ENCODE measurements at places on chromosomes 3 and 15. TPM values are rescaled to one million over a fixed set of nuclear protein-coding genes. Genes with fewer than 3 reads are reported as not detected.

Gene AQP9
- total RNA-seq: 44.8 TPM

Gene CCDC66
- total RNA-seq: 13.4 TPM

Gene TBC1D23
- 34.4 TPM for total RNA-seq

Gene ACY1
- 40.6 TPM for total RNA-seq

Gene MASP1
- 16.7 TPM for total RNA-seq

Gene GPR149
- total RNA-seq: not detected

Gene CCDC191
- 2.5 TPM for total RNA-seq

Gene MAPKAPK3
- total RNA-seq: 74.2 TPM

Gene SERPINI2
- total RNA-seq: not detected

Gene XCR1
- 8.2 TPM for total RNA-seq

Gene MAP1A
- total RNA-seq: 3.1 TPM

Gene ELL3
- 59.2 TPM for total RNA-seq

Gene TMF1
- total RNA-seq: 24.8 TPM

Gene LRRIQ4
- total RNA-seq: not detected

Gene MED12L
- 0.15 TPM for total RNA-seq

Gene TAGLN3
- 0.37 TPM for total RNA-seq

Gene ALS2CL
- 92.8 TPM for total RNA-seq

Gene NEIL1
- total RNA-seq: 40.7 TPM

Gene MKRN2OS
- total RNA-seq: 1.8 TPM

Gene LINGO1
- total RNA-seq: 0.42 TPM

Gene CA12
- total RNA-seq: 144 TPM

Gene CLSTN2
- total RNA-seq: 3.6 TPM

Gene NAA80
- 12.4 TPM for total RNA-seq

Gene SPINK8
- not detected for total RNA-seq

Gene C3orf49
- total RNA-seq: not detected

Gene ISLR2
- total RNA-seq: 0.39 TPM

Gene PLA2G4D
- total RNA-seq: 26.9 TPM

Gene ROBO1
- total RNA-seq: 53.2 TPM

Gene FMN1
- total RNA-seq: 12.6 TPM

Gene GNAT1
- total RNA-seq: not detected

Gene FAM174B
- 9.9 TPM for total RNA-seq

Gene CDCP1
- 43.8 TPM for total RNA-seq

Gene GOLGA6L24
- not detected for total RNA-seq

Gene AGBL1
- total RNA-seq: not detected

Gene BNC1
- 26.2 TPM for total RNA-seq

Gene RTP3
- total RNA-seq: not detected

Gene RTF1
- 40.7 TPM for total RNA-seq

Gene NRROS
- 3.1 TPM for total RNA-seq

Gene SOX2
- 3.3 TPM for total RNA-seq

Gene SCG5
- 1.9 TPM for total RNA-seq

Gene EID1
- 127 TPM for total RNA-seq

Gene WNT7A
- 0.49 TPM for total RNA-seq

Gene TXNRD3
- total RNA-seq: 12.1 TPM

Gene PTH1R
- total RNA-seq: 1.8 TPM

Measured in lower leg skin (tissue), 4 donors.